ENCODE measurements at places on chromosomes 6 and 20.

GRCh38 chr6:143200167-143200770, 139.6 kb downstream of the AIG1 start:
- no peak for DNase-seq

GRCh38 chr6:44779130-44779826, 391.8 kb downstream of the CDC5L start:
- DNase-seq: no peak

DNA sequence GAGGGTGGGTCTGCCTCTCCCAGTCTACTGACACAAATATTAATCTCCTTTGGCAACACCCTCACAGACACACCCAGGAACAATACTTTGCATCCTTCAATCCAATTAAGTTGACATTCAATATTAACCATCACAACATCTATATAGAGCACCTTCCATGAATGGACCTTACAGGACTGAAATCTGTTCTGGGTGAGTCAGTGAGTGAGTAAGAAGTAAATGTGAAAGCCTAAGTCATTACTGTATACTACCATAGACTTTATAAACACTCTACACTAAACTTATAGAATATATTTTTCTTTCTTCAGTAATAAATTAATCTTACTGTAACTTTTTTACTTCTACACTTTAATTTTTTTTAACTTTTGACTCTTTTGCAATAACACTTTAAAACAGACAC, 993.8 kb upstream of the MAP3K7 start:
- no peak for DNase-seq

DNA sequence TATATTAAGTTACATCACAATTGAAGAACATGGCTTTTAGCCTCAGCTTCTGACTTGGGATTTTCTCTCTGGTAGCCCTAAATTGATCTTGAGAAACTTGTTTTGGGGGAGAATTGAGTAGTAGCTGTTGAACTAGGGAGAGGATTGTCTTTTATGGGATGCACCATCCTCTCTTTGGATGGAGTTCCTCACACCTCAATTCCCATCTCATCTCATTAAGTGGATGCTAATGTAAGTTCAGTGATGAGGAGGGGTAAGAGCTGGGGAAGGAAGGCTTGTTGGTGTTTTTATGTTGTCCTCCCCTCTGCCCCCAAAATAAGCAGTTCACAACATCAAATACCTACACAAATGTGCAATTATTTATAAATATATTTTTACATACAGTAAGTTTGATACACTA, 4.0 kb downstream of the GJA1 start:
- no peak for DNase-seq

DNA sequence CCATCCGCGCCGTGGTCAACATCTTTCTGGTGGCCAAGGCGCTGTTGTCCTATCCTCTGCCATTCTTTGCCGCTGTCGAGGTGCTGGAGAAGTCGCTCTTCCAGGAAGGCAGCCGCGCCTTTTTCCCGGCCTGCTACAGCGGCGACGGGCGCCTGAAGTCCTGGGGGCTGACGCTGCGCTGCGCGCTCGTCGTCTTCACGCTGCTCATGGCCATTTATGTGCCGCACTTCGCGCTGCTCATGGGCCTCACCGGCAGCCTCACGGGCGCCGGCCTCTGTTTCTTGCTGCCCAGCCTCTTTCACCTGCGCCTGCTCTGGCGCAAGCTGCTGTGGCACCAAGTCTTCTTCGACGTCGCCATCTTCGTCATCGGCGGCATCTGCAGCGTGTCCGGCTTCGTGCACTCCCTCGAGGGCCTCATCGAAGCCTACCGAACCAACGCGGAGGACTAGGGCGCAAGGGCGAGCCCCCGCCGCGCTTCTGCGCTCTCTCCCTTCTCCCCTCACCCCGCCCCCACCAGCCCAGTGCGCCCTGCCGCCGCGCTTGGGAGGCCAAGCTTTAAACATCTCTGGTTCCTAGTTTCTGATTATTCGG, 4.0 kb downstream of the SLC32A1 start:
- DNase-seq: no peak

- no peak for DNase-seq
Measured at GRCh38 chr20:25574411-25574810, 10.9 kb downstream of the NINL start.

- no peak for DNase-seq
Measured at GRCh38 chr6:13419422-13420195, 67.8 kb downstream of the GFOD1 start.

DNA sequence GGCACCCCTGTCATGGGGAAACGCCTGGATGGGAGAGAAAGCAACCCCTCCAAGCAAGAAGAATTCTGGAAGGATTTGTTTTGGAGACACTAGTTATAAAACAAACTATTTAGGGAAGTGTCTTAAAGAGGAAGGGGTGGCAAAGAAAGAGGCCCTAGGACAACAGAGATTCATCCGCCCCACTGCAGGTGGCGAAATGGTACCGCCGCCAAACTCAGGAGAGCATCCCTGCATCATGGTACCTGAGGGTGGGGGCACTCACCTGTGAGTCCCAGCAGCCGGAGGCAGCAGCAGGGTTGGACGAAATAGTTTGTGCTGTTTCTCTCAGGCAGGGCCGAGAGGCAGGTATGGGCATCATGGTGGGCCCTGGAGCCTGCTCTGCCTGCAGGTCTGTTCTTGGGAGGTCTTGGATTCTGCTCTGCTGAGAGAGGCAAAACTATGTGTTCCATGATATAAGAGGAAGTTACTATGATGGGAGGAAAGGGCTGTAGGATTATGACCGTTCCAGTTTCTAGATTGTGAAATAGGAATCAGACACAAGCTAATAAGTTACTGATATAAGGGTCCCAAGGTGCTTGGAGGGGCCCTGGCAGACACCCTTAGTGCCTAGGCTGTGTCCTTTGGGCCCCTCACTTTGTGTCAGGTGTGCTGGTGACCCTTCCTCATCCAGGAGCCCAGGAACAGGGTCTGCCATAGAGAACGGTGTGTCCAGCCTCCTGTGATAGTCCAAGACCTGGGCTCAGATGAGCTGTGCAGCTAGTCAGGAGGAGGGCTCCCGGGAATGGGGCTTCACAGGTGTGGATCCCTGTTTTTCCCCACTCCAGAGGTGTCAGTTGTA, 20.4 kb downstream of the SIRPD start:
- DNase-seq: no peak

DNA sequence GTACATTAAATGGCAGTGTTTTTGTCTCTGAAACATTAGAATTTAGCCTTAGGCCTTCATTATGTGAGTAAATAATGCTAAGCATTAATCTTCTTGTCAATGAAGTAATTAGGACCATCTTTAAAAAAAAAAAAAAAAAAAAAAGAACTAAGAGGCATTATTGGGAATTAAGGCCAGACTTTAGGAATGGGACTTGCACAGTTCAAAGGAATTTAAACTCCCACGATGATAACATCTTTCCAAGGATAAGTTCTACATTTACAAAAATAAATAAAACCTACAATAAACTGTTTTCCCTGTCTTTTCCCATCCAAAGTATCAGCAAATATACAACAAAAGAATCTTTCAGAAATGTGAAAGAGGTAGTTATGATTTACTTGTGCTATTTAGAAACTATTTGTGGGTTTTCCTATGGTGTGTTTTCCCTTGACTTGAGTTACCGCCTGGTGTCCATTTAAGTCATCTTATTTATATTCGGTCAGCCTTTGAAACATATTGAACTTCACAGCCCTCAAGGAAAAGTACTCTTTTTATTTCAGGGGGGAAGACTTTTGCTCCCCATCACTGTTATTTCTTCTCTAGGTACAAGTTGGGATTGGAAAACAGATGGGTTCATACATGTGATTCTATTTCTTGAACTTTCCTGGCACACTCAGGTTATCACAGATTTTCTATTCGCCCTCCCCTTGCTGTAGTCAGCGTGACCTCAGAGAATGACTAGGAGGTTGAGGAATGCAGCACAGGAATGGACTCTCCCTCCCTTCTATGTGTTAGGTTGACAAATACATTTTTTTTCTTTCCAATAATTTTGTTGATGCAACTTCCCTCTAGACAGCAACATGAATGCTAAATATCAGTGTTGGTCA, 13.6 kb downstream of the STMND1 start:
- DNase-seq: no peak

- DNase-seq: no peak
Measured at GRCh38 chr20:35971981-35972380, 3.6 kb downstream of the CNBD2 start.

DNA sequence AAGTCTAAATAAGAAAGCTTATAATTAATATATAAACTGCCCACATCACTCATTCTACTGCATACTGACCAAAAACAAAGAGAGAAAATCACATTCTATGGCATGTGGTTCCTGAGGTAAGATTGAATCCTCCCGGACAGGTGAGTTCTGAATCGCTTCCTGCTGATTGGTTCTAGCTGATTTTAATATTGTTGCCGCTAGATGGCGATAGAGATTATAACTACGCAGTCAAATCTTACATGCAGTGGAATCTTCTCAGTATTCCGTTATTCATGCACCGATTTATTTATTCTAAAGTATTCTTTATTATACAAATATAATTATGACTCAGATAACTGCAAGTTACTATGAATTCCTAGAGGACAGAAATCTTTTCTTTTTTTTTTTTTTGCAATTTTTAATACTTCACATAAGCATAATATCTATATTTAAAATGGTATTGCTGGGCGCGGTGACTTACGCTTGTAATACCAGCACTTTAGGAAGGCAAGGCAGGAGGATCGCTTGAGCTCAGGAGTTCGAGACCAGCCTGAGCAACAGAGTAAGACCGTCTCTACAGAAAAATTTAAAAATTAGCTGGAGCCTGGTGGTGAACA, 24.2 kb upstream of the TMX4 start:
- DNase-seq: peak; percentile 70

- DNase-seq: no peak
Measured at GRCh38 chr20:2942439-2942838, 69.2 kb downstream of the PTPRA start.

DNA sequence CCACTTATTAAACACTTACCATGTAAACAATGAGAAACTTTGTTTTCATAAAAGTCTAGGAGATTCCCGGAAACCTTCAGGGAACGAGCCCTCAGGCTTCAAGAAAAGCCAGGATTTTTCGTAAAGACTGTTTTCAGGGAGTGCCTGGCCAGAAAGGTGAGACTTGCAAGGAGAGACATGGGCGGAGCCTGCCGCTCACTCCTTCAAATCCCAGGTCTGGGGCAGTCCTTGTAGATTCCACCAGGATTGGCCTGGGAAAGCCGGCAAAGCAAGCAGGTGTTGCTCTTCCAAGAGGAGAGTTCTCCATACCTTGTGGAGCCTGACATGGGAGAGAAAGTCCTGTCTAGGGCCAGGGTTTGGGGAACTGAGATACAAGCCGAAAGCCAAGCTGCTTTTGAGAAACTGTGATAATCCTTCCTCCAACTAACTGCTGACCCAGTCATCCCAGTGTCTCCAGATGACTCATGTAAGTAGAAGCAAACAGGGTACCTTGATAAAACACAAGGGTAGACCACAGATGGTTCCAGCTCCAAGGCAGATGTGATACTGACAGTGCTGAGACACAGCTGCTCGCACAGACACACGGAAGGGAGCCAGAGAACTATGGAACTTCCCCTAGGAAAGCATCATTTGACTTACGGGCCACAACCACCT, 69.4 kb upstream of the NAA20 start:
- peak; percentile 77 for DNase-seq

GRCh38 chr6:117118490-117118889, 146.9 kb upstream of the VGLL2 start:
- DNase-seq: no peak

GRCh38 chr6:166691199-166691598, 64.1 kb upstream of the RPS6KA2 start:
- no peak for DNase-seq

DNA sequence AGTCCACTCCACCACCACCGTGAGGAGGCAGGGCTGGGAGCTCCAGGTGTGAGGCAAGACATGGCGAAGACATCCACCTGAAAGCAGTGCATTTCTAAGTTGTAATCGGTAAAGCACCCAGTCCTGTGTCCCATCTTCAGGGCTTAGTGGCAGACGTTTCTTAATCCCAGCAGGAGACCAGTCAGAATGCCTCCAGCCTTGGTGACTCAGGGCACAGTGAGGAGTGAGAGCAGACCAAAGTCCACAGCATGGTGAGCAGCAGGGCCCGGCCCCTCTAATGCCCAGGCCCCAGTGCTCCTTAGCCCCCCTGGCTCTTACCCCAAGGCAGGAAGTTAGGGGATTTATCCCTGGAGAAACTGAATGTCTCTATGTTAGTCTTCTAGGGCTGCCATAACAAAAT, 183.9 kb downstream of the SYNDIG1 start:
- no peak for DNase-seq

DNA sequence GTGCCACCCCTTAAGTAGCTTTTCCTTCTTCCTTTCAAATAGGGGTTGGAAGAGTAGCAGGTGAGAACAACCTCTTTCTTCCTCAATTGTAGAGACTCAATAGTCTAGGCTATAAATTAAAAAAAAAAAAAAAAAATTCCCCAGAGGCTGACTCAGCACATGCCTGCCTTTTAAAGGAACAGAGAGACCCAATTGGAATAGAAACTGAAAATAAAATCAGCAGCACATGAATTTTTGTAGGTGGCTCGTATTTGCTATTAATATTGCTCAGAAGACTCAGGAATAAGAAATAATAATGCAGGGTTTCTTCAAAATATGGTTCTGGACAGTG, 19.3 kb downstream of the TOP1 start:
- peak; percentile 39 for DNase-seq

DNA sequence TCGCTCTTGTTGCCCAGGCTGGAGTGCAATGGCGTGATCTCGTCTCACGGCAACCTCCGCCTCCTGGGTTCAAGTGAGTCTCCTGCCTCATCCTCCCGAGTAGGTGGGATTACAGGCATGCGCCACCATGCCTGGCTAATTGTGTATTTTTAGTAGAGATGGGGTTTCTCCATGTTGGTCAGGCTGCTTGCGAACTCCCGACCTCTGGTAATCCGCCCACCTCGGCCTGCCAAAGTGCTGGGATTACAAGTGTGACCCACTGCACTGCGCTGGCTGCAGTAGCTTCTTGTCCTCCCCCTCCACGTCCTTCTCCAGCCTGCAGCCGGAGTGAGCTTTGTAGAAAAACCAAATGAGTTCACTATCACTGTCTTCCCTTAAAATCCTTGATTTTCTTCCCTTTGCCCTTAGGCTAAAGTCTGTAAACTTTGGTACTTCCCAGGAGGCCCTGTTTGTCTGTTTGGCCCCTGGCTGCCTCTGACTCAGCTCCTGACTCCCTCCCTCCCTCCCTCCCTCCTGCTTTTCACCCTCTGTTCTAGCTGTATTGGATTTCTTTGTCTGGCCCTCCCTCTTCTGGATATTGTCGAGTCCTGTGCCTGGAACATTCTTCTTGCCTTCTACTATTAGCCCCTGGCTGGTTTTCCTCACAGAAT, 12.9 kb downstream of the PARD6B start:
- no peak for DNase-seq

GRCh38 chr6:133410638-133411435, 169.7 kb downstream of the EYA4 start:
- DNase-seq: no peak

- no peak for DNase-seq
Measured at GRCh38 chr6:146594495-146594894, 4.3 kb upstream of the ADGB start.

DNA sequence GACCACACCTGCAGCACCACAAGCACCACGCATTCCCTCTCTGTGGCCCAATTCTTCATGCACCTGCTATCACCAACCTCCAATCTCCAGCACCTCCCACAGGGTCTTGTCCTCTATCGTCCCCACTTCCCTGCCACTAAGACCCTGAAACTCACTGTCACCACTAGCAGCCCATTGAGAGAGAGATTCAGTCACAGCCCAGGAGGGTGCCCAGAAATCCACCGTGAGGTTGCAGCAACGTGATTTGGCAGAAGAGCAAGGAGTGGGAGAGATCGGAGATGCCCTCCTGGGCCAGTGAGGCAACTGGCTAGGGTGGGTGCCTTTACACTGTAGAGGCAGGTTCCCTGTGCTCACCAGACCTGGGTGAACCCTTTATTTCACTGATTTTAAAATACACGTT, 90.1 kb downstream of the ANKRD60 start:
- DNase-seq: no peak
